T1000 (cell line): ENCODE measurements at places on chromosomes 7 and 10.

GRCh38 chr10:28711041-28711440 lies 33.7 kb downstream of the BAMBI start:
- DNase-seq = no peak

DNA sequence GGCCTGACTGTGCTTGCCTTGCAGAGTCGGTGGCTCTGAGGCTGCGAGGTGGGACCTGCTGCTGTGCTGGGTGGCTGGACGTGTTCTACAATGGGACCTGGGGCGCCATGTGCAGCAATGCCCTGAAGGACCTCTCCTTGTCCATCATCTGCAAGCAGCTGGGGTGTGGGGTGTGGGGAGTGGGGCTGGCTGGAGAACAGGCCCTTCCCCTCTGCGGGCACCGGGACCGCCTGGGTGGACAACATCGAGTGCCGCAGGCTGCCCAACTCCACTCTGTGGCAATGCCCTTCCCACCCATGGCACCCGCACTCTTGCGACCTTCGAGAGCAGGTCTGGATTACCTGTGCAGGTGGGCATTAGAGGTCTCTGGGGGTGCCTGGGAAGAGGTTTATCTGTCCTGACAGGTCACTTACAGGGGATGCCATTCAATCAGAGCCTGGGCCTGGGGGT lies 10.9 kb downstream of the SCART1 start:
- no peak for DNase-seq

DNA sequence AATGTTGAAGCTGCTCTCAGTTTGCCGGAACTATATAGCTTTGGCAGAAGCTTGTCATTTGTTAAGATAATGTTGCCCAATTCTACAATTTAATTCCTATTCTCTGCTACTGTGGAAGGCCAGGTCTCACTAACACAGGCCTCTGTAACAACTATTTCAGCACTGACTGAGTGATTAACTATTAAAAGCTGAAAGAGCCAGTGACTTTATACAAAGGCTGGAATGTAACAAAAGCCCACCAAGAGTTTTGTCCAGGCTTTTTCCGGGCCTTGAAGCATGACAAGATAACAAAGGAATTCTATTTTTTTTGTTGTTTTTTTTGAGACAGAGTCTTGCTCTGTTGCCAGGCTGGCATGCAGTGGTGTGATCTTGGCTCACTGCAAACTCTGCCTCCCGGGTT lies 795.6 kb downstream of the PHTF2 start:
- no peak for DNase-seq

- DNase-seq = no peak
Measured at GRCh38 chr7:150863946-150864345, 11.6 kb downstream of the AOC1 start.
